Activated CD8-positive, alpha-beta memory T cell treated with anti-CD3 and anti-CD28 coated beads, Interleukin-2, amount 10 ng/mL, durations not matched to agents 7 days and 5 days (primary cell): ENCODE measurements at places on chromosomes 5 and 9. TPM values are rescaled to one million over a fixed set of nuclear protein-coding genes. Genes with fewer than 3 reads are reported as not detected.
A peak's percentile ranks its signal among the peaks of the same experiment; 100 is the strongest.

DNA sequence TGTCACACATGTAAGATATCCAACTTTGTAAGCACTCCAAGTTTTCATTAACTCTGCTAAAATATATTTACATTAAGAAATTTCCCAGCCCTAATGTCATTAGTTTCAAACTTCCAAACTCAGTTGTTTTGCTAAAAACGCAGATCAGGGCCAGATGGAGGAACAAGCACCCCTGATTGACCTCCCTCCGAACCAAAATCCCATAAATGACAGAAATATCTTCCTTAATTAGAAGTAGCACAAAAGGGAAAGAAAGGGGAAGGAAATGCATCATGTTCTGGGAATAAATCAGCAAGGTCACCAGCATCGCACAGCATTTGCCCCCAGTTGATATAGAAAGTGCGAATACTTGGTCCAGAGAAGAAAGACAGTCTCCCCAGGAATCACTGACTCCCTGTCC lies 61.4 kb upstream of the RUFY1 start:
- no peaks in the 10 kb centered on the region for H3K36me3 ChIP-seq
- no peak overlapping the region for H3K4me3 ChIP-seq
- peaks cover 3% of the 10 kb centered on the region for H3K27me3 ChIP-seq
- no peak overlapping the region for H3K27ac ChIP-seq
- no peak for DNase-seq
- no peaks in the 10 kb centered on the region for H3K4me1 ChIP-seq

DNA sequence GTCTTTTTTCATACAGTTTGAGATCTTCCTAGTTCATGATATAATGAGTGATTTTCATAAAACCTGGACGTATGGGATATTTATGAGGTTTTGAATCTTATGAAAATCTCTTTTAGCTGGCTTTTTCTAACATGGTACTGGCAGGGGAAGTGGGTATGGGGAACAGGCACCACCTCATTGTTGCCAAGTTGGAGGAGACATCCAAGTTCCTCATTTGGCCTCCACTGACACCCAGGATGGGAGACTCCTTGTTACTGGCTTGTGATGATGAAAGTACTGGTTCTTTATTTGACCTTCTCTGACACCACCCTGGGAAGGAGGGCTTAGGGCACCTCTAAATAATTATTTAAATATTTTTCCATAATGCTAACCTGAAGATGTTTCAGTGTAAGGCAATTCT lies 4.0 kb upstream of the TNPO1 start:
- peaks cover 40% of the 10 kb centered on the region for H3K27me3 ChIP-seq
- no peak for DNase-seq
- H3K4me3 ChIP-seq, result no peak overlapping the region
- H3K36me3 ChIP-seq, result no peaks in the 10 kb centered on the region
- peaks cover 7% of the 10 kb centered on the region for H3K4me1 ChIP-seq

DNA sequence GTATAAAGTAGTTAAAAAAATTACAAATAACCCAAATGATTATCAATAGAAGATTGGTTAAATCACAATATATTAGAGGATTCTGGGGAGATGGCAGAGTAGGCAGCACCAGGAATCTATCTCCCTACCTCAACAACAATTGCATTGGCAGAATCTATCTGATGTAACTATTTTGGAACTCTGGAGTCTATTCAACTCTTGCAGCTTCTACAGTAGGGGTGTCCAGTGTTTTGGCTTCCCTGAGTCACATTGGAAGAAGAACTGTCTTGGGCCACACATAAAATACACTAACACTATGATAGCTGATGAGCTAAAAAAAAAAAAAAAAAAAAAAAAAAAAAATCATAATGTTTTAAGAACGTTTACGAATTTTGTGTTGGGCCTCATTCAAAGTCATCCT lies 29.2 kb upstream of the ECM2 start:
- DNase-seq, result no peak
- no peak overlapping the region for H3K4me3 ChIP-seq
- H3K27ac ChIP-seq, result no peak overlapping the region
- peaks cover 3% of the 10 kb centered on the region for H3K36me3 ChIP-seq

DNA sequence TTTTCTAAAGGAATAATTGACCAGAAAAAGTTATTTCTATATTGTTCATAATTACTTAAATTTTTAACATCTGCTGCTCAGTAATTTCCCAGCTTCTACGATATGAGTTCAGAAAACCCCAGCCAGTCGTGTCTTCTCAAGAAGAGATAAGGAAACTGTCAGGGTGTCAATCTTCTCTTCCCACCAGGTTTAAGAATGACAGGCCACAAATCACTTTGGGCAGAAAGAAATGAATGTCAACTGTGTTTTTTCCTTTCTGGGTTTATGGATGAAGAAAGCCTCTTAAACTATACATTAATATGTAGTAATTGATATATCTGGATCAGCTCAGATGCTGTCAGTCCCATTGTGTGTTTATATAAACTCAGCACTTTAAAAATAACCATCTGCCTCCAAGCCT lies 453.2 kb upstream of the NUDT12 start:
- H3K4me1 ChIP-seq, result no peaks in the 10 kb centered on the region
- DNase-seq, result no peak
- no peak overlapping the region for H3K27ac ChIP-seq
- H3K36me3 ChIP-seq, result no peaks in the 10 kb centered on the region
- H3K4me3 ChIP-seq, result no peak overlapping the region

DNA sequence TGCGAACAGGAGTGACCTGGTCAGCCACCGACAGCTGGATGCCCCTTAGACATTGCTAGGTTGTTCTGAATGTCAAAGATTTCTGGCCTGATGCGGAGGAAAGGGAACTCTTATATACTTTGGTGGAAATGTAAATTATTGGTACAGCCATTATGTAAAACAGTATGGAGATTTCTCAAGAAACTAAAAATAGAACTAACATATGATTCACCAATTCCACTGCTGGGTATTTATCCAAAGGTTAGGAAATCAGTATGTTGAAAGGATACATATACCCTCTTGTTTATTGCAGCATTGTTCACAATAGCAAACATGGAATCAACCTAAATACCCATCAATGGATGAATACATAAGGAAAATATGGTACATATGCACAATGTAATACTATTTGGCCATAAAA lies 31.8 kb downstream of the DMRT3 start:
- H3K36me3 ChIP-seq, result no peaks in the 10 kb centered on the region
- H3K27ac ChIP-seq, result no peak overlapping the region
- no peak overlapping the region for H3K4me3 ChIP-seq
- peaks cover 27% of the 10 kb centered on the region for H3K27me3 ChIP-seq
- H3K4me1 ChIP-seq, result peaks cover 16% of the 10 kb centered on the region

GRCh38 chr9:125843646-125844045 lies 96.5 kb downstream of the PBX3 start:
- no peak overlapping the region for H3K4me3 ChIP-seq
- H3K4me1 ChIP-seq, result no peaks in the 10 kb centered on the region
- H3K36me3 ChIP-seq, result no peaks in the 10 kb centered on the region
- H3K27ac ChIP-seq, result peak overlapping the region; percentile 0

- H3K4me1 ChIP-seq, result peaks cover 66% of the 10 kb centered on the region
- no peak for DNase-seq
These were observed 20.3 kb upstream of the TERT start for GRCh38 chr5:1315018-1315708.

DNA sequence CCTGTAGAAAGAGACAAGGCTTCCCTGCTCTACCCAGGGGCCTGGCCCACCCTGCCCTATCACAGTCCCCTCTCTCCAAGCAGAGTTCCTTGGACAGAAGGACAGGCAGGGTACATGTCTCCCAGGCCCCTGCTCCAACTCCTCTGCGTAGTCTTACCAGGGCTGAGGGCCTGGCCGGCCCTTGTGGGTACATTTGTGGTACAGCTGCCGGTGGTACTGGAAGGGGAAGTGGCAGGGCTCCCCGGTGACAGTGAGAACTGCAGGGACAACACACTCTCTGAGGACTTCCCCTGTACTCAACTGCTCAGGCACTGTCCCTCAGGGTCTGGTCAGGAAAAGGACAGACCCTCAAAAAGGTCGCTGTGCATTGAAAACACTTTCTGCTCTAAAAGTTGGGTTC lies 3.6 kb downstream of the F12 start:
- no peak overlapping the region for H3K4me3 ChIP-seq
- H3K36me3 ChIP-seq, result no peaks in the 10 kb centered on the region
- H3K4me1 ChIP-seq, result peaks cover 42% of the 10 kb centered on the region
- peaks cover 23% of the 10 kb centered on the region for H3K27me3 ChIP-seq

DNA sequence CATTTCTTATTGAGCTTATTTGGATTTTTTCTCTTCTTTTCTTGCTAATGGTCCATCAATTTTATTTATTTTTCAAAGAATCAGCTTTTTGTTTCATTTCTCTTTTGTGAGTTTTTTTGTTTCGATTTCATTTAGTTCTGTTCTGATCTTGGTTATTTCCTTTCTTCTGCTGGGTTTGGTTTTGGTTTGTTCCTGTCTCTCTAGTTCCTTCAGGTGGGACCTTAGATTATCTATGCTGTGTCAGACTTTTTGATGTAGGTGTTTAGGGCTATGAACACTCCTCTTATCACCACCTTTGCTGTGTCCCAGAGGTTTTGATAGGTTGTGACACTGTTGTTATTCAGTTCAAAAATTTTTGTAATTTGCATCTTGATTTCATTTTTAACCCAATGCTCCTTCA lies 119.8 kb downstream of the GABRG2 start:
- DNase-seq, result no peak
- H3K4me3 ChIP-seq, result no peak overlapping the region
- no peaks in the 10 kb centered on the region for H3K36me3 ChIP-seq
- no peaks in the 10 kb centered on the region for H3K27me3 ChIP-seq
- no peak overlapping the region for H3K27ac ChIP-seq

DNA sequence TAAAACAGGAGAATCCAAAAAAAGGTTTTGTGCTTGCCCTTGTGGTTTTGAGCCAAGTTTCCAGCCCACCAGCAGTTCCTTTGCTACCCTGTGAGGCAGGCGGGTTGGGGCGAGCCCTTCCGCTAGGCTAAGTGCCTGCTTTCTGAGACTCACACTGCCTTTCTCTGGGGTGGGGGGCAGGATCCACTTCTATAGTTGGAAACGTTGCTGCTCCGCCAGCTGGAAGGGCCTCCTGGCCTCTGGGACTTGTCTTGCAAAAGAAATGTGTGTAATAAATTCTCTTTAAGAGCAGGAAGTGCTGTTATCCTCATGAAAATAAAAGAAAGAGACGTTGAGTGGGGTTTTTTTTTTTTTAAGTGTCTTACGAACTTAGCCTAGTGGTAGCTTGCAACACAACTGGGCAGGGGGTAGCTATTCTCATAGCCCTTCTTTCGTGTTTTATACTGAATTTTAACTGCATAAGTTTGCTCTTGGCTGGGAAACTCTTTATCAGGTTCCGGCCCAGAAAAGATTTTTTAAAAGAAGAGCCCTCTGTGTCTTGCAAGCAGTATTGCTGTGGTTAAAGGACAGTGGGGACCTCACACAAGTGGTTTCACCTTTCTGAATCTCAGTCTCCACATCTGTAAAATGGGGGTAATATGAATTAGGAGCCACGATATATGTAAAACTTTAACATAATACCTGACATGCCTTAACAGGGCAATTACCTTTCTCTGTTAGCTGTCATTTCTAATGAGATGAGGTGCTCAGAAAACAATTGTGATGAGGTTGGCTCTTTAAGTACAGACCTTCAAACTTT lies 19.8 kb downstream of the JADE2 start:
- peak overlapping the region; percentile 82 for H3K27ac ChIP-seq
- peaks cover 42% of the 10 kb centered on the region for H3K4me1 ChIP-seq
- no peak overlapping the region for H3K4me3 ChIP-seq
- H3K27me3 ChIP-seq, result no peaks in the 10 kb centered on the region
- no peak for DNase-seq

Gene SPATA31A6
- total RNA-seq, result not detected
